ENCODE measurements at places on chromosomes 2 and 18.

GRCh38 chr2:32706815-32707579 lies 79.1 kb downstream of the TTC27 start:
- no peak for DNase-seq

DNA sequence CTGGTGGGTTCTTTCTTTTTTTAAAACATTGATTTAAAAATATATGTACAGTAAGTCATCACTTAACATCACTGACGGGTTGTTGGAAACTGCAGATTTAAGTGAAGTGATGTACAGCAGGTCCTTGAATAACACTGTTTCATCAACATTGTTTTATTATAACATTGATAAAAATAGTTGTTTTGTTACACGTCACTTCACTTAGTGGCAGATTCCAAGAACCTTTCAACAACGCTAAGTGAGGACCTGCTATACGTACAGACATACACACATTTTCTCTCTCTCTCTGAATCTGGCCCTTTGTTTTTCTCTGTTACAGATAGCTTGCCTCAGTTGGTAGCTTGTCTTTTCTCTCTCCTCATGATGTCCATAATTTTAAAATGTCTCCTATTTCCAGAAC lies 9.5 kb downstream of the CNOT11 start:
- no peak for DNase-seq

DNA sequence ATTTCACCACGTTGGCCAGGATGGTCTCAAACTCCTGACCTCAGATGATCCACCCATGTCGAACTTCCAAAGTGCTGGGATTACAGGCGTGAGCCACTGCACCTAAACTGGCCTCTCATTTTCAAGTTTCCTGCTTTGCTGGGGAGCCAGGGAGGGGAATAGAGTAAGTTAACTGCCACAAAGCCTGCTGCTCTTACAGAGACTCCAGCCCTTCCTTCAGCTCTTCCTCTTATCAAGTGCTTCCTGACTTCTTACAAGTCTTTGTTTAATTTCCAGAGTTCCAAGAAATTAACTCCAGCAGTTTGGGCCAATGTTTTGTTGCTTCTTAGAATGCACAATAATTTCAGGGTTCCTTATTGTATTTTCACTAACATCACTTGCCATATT lies 24.3 kb upstream of the UBE2F start:
- no peak for DNase-seq

GRCh38 chr2:529424-529823 lies 147.8 kb downstream of the TMEM18 start:
- no peak for DNase-seq

GRCh38 chr2:4914551-4914950 lies 777.6 kb upstream of the SOX11 start:
- no peak for DNase-seq

- DNase-seq = peak; percentile 61
Observed at GRCh38 chr2:161237392-161238264, 70.6 kb upstream of the PSMD14 start.

DNA sequence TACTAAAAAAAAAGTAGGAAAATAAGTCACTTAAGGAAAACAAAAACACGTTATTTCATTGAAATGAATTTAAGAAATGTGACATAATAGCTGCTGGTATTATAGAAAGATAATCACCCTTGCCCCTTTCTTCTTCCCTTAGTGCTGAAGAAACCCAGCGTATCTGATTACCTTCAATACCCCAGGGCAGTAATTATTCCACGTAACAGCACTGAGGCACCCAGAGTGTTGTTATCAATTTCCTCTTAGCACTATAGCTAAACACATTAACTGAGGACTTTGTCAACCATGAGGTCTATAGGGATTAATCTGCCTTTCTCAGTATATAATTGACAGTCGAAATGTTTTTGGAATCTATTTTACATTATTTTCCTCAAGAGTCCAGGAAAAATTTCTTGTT lies 180.0 kb upstream of the NXPH2 start:
- no peak for DNase-seq

- DNase-seq = no peak
Observed at GRCh38 chr2:137000811-137001210, 235.5 kb downstream of the THSD7B start.

DNA sequence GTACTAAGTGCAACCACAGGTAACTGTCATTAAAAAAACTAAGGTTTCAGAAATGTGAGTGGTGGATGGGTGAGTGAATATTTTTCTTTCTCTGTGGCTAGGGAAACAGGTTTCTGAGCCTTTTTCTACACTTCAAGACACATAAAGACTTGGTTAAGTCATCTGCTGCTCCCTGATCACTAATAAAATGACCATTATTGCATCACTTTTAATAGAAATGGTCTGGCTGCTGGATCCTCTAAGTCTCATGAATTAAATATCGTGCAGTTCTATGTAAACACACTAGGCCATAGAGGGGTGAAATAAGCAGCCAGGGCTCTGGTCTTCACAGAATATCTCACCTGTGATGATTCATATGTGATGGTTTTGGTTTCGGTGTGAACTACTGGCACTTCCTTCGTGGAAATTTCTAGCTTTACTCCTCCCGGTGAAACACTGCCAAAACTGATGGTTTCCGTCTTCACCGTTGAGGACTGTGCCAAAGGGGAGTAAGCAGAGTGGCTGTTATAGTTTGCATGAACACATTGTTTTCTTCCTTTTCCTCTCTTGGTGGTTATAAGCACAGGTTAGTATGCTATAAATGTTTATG lies 100.4 kb upstream of the ZBTB14 start:
- no peak for DNase-seq

- no peak for DNase-seq
Observed at GRCh38 chr2:241391892-241392665, 36.0 kb downstream of the FARP2 start.

GRCh38 chr2:10229462-10230099 lies 73.1 kb upstream of the HPCAL1 start:
- DNase-seq = peak; percentile 9

DNA sequence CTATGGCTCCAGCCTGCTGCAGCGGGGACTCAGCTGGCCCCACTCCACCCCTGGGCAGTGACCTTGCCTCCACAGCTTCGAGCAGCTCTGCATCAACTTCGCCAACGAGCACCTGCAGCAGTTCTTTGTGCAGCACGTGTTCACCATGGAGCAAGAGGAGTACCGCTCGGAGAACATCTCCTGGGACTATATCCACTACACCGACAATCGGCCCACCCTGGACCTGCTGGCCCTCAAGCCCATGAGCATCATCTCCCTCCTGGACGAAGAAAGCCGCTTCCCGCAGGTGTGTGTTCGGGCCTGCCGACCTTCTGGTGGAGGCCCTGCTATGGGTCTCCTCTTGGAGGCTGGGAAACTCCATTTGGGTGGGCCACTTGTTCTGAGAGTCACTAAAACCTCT lies 48.6 kb downstream of the MYO7B start:
- no peak for DNase-seq

- DNase-seq = no peak
Observed at GRCh38 chr2:101699755-101700461, 2.4 kb downstream of the MAP4K4 start.

- no peak for DNase-seq
Observed at GRCh38 chr2:200101922-200102321, 146.5 kb downstream of the MAIP1 start.

DNA sequence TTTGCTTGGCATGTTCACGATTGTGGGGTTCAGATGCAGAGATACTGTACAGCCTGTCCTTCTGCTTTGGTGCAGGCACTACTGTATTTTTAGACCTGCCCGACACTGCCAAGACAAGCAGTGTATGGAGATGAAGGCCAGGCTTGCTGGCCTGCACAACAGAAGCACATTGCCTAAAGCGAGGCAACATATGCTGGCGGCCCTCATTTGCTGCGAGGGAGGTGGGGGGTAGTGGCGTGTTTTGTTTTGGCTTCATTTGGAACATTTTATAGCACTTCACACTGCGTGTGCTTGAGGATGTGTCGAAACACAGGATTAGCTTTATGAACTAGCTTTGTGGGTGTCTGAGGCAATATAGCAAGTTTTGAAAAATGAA lies 27.0 kb downstream of the TMEM182 start:
- no peak for DNase-seq

GRCh38 chr18:62755454-62755853 lies 40.1 kb downstream of the PHLPP1 start:
- DNase-seq = no peak

GRCh38 chr18:63444580-63444979 lies 22.3 kb upstream of the VPS4B start:
- no peak for DNase-seq

GRCh38 chr2:20617892-20618467 lies 32.9 kb downstream of the HS1BP3 start:
- DNase-seq = no peak

GRCh38 chr2:31203916-31204315 lies 13.4 kb downstream of the CAPN14 start:
- DNase-seq = no peak

GRCh38 chr2:162390801-162391200 lies 46.9 kb downstream of the GCA start:
- DNase-seq = no peak

GRCh38 chr2:13923823-13924222 lies 708.7 kb upstream of the LRATD1 start:
- DNase-seq = no peak

- no peak for DNase-seq
Observed at GRCh38 chr18:39840856-39841481, 2114.1 kb upstream of the PIK3C3 start.

- no peak for DNase-seq
Observed at GRCh38 chr18:47413327-47413726, 161.9 kb upstream of the SKOR2 start.

DNA sequence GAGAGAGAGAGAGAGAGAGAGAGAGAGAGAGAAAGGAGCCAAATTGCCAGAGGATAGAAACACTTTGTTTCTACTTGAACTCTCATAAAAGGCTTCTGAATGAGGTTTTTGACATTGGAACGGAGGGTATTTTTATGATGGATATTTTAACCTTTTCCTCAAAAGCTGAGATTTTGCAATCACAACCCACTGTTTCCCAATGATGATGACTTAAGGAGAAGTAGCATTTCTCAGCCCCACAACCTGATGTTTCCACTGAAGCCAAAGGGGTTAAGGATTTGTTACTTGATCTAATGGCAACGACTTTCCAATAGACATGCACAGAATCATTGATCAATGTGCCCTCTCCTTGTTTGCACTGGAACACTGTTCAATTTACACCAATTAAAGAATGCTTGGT lies 67.1 kb upstream of the POU3F3 start:
- no peak for DNase-seq

- no peak for DNase-seq
Observed at GRCh38 chr18:70520867-70521266, 232.0 kb downstream of the SOCS6 start.

GRCh38 chr2:175599966-175600831 lies 401.9 kb downstream of the LNPK start:
- no peak for DNase-seq

DNA sequence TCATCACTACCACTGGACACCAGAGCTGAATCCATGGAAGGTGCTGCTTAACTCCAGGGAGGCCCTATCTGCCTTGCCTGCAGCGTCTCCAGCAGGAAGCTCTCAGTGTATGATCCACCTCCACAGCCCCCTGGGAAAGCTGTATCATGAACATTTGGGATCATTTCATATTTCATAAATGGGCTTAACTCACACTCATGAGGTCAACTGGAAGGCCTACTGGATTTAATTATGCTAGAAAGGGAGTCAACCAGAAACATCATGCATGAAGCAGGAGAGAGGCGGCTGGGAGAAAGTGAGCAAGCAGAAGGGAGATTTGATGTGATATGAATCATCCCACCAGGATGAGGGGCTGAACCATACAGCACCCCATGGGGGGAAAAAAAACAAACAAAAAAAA lies 537.7 kb downstream of the TNS1 start:
- DNase-seq = no peak

GRCh38 chr2:105517814-105518705 lies 119.2 kb upstream of the FHL2 start:
- DNase-seq = no peak

GRCh38 chr18:49749563-49749962 lies 63.8 kb downstream of the ACAA2 start:
- DNase-seq = no peak

DNA sequence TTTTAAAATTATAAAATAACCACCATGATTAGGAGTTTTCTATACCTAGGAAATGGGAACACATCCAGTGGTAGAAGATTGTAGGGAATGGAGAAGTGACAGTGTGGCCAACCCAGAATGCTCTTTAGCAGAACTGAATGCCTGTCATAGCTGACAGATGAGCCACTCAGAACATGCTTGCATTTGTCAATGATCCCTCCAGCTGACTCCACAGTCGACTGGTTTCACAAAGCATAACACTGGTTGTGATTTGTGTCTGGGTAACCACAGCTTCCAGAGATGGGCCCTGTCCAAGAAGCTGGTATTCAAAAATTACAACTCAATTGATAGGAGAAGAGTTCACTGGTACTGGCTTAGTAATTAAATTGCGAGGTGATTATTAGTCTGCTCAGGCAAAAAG lies 9.0 kb upstream of the CTIF start:
- DNase-seq = no peak

GRCh38 chr2:229686122-229686919 lies 28.0 kb downstream of the DNER start:
- DNase-seq = no peak

- no peak for DNase-seq
Observed at GRCh38 chr2:9990736-9991135, 39.2 kb downstream of the GRHL1 start.

DNA sequence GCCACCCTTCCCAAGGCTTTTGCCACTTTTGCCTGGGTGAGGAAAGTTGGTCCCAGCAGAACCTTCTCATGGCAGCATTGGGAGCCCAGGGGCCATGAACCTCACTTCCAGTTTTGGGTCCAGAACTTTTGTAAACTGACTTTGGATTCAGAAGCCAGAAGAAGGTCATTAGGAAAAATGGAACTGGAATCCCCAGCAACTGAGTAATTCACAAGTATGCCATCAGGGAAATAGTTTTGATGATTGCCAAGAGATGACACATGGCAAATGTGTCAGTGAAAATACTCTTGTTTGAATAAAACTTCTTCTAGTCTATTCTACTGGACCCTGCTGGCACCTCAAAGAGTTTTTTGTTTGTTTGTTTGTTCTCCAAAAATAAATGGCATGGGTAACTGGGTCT lies 203.7 kb downstream of the SETBP1 start:
- DNase-seq = no peak

- no peak for DNase-seq
Observed at GRCh38 chr2:105912081-105912480, 167.4 kb downstream of the NCK2 start.

GRCh38 chr2:215914054-215914776 lies 99.1 kb downstream of the MREG start:
- DNase-seq = no peak

- DNase-seq = no peak
Observed at GRCh38 chr2:67502346-67503065, 105.4 kb downstream of the ETAA1 start.

Measured in activated T-cell treated with anti-CD3 and anti-CD28 coated beads, Interleukin-2, amount 50 U/mL, for 1 hour (primary cell).